ENCODE measurements at places on chromosomes 4 and X. TPM values are rescaled to one million over a fixed set of nuclear protein-coding genes. Genes with fewer than 3 reads are reported as not detected.

The DMP1 gene
- not detected for total RNA-seq

The ARR3 gene
- total RNA-seq: not detected

The TRIM75 gene
- total RNA-seq: not detected

The RPL36A gene
- 140 TPM for total RNA-seq

The TIGD4 gene
- not detected for total RNA-seq

The VEGFD gene
- 8.2 TPM for total RNA-seq

The P2RY8 gene
- 2.5 TPM for total RNA-seq

The KLB gene
- total RNA-seq: 7.4 TPM

The TLR10 gene
- total RNA-seq: 0.42 TPM

The XPNPEP2 gene
- 9.6 TPM for total RNA-seq

The DCAF8L2 gene
- total RNA-seq: not detected

The JADE3 gene
- total RNA-seq: 7.2 TPM

The TCEAL7 gene
- 2.4 TPM for total RNA-seq

The EGFL6 gene
- 15.7 TPM for total RNA-seq

The GPM6B gene
- 2.3 TPM for total RNA-seq

The ADAM29 gene
- not detected for total RNA-seq

The JCHAIN gene
- 9.4 TPM for total RNA-seq

The OCRL gene
- total RNA-seq: 25.2 TPM

The CDX4 gene
- not detected for total RNA-seq

The SSX4B gene
- not detected for total RNA-seq

The TRAPPC2 gene
- total RNA-seq: 7.2 TPM

GRCh38 chrX:150329868-150330267, 33.2 kb upstream of the MAMLD1 start:
- no peak for DNase-seq

- no peak for DNase-seq
These were observed 3.9 kb upstream of the KLHL8 start for GRCh38 chr4:87224141-87224923.

DNA sequence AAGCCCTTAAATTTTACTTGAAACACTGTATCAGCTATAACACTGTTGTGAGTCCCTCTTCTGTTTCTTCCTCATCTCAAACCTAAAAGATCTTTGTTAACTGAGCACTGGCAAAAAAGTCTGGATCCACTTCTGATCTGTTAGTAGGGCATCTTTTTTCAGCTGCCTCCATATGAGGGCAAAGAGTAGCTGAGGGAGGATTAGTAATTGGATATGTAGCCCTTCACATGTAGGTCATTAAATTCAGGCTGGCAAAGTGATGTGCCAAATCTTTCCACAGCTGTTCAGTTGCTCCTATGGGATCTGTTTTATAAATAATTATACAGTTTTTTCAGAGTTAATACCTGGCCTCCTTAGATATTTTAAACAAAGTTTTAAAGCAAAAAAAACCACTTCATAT, 1.1 kb upstream of the TRMT10A start:
- DNase-seq: no peak

GRCh38 chr4:8201321-8201781, 2.3 kb downstream of the SH3TC1 start:
- no peak for DNase-seq

GRCh38 chr4:169369634-169370033, 98.9 kb upstream of the SH3RF1 start:
- DNase-seq: no peak

- no peak for DNase-seq
These were observed 85.6 kb downstream of the MANBA start for GRCh38 chr4:102675141-102675540.

DNA sequence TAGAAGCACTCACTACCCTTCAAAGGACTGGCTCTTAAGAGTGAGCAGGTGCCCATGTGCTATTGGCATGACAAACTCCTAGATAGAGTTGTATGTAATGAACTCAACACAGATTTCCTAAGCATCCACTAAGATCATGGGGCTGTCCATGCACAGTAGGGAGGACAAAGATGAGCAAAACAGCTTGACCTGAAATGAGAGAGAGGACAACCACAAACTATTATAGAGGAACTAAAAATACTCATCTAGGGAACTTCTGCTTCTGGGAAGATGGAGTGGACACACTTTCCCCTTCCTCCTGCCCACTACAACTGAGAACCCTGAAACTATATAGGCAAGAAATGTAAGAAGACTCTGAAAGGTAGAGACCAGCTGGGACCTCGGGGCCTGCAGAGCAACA, 20.8 kb upstream of the TMEM128 start:
- DNase-seq: no peak

DNA sequence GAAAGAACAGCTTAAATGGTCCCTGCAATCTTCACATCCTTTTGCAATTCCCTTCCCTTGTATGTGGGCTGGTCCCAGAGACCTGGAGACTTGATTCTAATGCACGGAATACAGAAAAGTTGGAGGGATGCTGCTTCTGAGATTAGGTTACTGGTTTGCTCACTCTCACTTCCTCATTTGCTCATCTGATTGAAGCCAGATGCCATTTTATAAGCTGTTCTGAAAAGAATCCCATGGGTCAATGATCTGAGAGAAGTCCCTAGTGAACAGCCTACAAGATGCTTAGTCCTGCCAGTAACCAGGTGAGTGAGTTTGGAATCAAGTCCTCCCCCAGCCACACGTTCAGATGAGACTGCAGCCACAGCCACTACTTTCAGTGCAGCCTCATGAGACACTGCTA, 35.9 kb downstream of the MAGEA1 start:
- DNase-seq: no peak

GRCh38 chrX:36963069-36963808, 44.9 kb upstream of the FAM47C start:
- no peak for DNase-seq

DNA sequence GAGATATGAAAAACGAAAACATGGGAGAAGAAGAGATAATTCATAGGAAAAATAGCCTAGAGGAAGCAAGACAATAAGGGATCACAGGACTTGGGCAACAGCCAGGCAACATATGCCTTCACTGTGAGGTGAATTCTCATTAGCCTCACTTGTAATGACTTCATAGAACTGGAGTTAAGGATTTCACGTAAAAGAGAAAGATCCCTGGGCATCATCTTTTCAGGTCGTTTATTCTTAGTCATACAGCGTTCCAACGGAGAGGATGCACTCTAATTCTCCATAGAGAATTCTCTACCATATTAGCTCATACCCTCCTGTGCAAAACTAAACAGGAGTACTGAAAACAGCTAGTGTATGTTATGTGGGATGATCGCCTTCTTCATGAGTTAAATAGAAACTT, 1.4 kb downstream of the PRKG2 start:
- no peak for DNase-seq

- no peak for DNase-seq
These were observed 128.2 kb downstream of the C4orf51 start for GRCh38 chr4:145808021-145808650.

DNA sequence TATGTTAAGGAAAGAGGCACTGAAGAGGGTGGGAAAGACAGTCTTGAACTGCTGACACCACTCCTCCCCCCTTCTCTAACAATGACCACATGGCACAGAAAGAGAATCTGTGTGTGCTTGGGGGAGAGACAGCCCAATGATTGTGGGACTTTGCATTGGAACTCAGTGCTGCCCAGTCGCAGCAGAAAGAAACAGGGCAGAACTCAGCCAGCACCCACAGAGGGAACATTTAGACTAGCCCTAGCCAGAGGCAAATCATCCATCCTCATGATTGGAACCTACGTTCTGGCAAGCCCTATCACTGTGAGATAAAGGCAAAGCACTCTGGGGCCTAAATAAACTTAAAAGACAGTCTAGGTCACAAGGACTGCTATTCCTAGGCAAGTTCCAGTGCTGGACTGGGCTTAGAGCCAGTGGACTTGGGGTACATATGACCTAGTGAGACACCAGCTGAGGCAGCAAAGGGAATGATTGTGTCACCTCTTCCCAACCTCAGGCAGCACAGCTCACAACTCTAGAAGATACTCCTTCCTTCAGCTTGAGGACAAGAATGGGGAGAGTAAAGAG, 132.8 kb upstream of the S100G start:
- DNase-seq: no peak

GRCh38 chrX:120457766-120458180, 11.3 kb downstream of the LAMP2 start:
- DNase-seq: no peak

GRCh38 chr4:94803181-94803580, 45.4 kb downstream of the BMPR1B start:
- no peak for DNase-seq

DNA sequence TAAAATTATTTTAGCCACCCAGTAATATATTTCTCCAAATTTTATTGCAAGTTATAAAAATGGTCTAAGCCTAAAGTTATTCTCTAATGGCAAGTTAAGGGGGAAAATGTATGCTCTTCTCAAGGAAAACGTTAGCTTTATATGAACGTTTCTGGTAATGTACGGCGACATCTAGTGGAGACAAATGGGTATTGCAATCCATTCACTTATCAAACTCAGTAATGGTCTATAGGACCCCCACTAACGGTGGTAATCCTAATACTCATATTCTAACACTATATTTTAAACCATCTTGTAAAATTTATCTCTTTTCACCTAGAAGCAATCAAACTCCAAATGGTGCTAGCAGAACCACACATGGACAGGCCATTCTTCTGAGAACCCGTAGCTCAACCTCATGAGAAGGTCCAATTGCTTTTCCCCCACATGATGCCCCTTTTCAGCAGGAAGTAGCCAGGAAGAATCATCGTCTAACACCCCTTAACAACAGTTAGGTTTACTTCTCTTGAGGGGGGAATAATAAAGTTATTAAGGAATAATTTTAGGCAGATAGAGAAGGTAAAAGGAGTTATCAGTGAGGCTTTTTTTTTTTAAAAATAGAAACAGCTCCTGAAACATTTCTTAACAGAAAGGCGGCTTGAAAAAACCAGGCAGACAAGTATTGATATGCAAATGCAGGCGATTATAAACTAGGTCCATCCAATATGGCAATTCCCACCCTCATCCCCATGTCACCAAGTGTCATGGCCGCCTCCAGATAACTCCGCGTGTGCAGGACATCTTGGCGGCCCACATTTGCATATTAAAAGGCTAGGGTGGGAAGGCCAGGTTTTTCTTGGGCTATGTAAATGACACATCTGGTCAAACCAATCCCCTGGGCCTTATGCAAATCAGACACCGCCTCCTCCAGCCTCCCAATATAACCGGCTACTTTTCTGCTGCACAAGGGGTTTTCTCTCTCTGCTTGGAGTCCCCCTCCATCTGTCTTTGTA, 35.0 kb downstream of the NUDT11 start:
- DNase-seq: no peak

DNA sequence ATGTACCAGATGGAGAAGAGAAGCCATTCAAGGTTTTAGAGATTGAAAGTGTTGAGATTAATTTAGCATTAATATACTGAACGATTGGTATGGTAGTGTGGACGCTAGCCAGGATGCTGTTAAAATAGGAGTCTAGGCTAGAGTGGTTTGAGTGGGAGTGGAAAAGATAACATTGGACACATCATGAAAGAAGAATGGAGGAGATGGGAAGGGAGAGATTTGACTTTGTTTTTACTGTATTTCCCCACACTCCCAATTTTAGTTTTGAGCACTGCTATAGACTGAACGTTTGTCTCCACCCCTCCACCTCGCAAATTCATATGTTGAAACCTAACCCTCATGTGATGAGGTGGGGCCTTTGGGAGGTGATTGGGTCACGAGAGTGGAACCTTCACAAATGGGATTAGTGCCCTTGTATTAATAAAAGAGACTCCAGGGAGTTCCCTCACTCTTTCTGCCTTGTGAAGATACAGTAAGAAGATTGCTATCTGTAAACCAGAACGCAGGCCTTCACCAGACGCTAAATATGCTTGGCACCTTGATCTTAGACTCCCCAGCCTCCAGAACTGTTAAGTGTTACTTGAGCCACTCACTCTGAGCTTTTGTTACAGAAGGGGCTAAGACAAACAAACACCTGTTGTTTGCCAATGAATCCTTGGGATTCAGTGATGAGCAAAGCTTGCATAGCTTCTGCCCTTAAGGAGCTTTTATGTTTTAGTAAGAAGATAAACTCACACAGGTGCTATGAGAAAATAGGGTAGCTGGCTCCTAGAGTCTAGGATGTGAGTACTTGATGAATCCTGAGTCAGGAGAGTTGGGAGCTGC, 25.8 kb downstream of the USP9X start:
- no peak for DNase-seq

GRCh38 chr4:157014621-157015591, 43.3 kb upstream of the PDGFC start:
- no peak for DNase-seq

- DNase-seq: no peak
These were observed 19.0 kb upstream of the AP1S2 start for GRCh38 chrX:15873566-15873965.

DNA sequence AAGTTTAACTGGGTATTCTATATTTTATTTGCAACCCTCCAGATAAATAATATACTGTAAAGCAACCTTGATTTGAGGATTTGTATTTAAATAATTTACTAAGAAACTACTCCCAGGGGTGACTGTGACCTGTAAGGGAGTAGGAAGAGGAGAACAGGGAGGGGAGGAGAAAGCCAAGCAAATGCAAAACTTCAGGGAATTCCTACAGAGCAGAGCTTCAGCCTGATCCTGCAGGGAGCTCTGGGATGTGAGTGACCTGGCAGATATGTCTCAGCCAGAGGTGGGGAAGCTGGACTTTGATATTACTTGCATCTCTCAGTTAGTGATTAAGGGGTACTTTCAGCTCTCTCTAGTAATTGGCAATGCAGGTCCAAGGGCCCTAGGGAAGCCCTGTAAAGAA, 302.0 kb downstream of the FRMPD4 start:
- no peak for DNase-seq

GRCh38 chr4:123495530-123495929, 98.9 kb downstream of the SPRY1 start:
- DNase-seq: no peak

DNA sequence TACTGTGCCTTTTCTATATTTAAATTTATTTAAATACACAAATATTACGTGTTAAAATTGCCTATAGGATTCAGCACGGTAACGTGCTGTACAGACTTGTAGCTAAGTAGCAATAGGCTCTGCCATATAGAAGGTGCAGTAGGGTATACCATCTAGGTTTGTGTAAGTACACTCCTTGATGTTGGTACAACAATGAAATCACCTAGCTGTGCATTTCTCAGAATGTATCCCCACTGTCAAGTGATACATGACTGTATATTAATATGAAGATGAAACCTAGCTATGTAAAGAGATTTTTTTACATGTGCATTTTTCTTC, 431.2 kb downstream of the KCTD8 start:
- no peak for DNase-seq

DNA sequence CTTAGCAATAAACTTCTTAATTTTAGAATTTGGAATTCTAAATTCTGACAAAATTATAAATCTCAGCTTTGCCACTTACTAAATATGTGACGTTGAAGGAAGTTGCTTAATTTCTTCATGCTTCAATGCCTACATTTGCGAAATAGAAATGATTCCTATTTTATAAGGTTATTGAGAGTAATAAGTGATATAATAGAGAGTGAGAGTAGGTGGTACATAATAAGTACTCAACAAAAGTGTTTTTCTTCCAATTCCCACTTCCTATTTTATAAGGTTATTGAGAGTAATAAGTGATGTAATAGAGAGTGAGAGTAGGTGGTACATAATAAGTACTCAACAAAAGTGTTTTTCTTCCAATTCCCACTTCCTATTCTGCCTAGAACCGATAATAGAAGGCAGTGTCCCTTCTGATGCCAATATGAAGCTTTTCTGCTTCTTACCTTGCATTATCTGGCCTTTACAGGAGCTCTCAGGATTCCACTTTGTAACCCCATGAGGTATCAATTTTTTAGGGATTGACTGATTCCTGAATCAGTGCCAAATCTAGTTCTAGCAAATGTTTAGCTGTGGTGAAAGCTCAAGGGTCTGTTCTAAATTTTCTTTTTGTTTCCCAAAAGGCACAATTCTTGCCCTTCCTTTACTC, 31.4 kb downstream of the VSIG4 start:
- DNase-seq: no peak

- DNase-seq: no peak
These were observed 706.3 kb upstream of the TENM3 start for GRCh38 chr4:181536811-181537434.

Measured in mesenteric fat pad (tissue), 1 donor.